NCI-H524 (cell line): ENCODE measurements at places on chromosomes 7 and 10.

DNA sequence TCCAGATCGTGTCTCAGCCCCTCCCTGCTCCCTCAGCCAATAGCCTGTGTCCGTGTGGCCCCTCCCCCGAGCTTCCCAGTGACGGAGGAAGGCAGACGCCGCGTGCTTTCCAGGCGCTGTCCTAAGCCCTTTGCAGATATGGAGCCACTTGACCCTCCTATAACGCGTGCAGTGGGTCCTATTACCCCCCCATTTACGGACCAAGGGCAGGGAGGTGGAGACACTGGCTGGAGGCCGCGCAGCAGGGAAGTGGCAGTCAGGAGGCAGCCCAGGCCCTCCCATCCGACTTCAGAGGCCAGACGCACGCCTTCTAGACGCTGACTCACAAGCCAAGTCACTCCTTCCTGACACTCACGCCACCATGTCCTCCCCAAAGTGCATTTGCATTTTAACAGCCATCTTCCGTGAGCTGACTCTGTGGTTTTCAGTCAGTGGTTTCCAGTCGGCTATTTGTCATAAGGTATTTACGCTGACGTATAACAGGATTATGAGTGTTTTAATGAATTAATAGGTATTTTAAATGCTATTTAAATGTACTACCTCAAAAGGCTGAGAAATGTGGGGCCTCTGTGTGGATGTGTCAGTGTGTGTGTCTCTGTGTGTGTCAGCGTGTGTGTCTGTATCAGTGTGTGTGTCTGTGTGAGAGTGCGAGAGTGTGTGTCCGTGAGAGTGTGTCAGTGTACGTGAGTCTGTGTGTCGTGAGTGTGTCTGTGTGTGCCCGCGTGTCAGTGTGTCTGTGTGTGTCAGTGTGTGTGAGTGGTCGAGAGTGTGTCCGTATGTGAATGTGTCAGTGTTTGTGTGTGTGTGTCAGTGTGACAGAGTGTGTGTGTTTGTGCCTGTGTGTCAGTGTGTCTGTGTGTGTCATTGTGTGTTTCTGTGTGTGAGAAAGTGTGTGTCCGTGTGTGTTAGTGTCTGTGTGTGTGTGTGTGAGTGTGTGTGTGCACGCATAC lies 92.0 kb upstream of the INSIG1 start:
- DNase-seq = no peak

- DNase-seq = no peak
Measured at GRCh38 chr10:77561991-77562390, 75.6 kb downstream of the KCNMA1 start.

DNA sequence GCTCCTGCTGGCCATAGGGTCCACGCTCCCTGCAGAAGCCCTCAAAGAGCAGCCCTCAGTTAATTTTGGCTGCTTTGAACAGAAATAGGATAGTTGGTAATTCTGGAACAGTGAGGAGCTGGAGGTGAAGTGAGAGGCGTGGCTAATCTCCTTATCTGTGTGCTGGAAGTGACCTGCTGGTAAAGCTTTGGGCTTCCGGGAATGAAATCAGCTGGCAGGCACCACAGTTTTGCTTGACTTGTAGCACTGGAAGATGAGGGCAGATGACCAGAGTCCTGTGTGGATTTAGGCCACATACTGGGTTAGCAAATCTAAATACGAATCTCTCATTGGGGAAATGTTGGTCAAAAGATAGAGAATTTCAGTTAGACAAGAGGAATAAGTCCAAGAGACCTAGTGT lies 10.2 kb downstream of the ATP6V0E2 start:
- no peak for DNase-seq

DNA sequence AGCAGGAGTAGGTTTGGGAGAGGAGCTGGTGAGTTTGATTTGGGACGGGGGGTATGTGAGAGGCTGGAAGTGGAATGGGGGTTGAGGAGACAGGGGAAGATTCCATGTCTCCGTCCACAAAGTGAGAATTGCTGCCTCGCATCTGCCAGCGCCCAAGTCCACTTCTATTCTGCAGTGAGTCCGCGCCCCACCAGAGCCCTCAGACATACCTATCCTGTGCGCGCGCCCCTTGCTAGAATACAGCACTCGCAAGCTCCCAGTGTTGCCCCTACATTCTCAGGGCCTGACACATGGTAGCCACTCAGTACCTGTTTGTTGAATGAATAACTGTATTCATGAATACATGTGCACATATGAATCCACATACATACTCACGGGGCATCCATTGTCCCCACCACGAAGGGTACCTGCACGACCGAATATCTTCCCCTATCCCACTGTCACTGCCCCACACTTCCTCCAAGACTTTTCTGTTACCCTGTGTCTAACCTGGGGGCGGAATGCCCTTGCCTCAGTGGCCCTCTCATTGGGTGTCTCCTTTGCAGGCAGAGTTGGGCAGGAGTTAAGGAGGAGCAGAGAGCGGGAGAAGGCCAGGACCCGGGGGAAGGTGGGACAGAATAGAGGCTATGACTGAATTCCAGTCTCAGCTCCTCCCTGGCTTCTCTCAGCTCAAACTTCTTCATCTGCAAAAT lies 19.9 kb downstream of the POLL start:
- DNase-seq = no peak

DNA sequence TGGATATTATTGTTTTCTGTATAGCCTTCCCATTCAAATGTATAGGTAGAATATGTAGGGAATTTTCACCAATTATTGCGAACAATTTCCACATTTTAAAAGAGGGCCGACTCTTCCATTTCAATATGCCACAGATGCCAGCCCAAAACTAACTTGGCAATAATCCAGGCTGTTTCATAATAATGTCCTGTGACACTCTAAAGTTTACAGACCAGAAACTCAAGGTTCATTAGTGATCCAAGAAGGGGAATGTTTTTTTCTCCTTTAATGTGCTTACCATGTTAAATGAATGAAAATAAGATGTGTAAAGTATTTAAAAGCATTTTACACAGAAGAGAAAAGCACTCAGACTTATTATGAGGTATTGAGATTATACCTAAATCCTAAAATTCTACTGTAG lies 63.0 kb upstream of the FAM3C start:
- DNase-seq = no peak

DNA sequence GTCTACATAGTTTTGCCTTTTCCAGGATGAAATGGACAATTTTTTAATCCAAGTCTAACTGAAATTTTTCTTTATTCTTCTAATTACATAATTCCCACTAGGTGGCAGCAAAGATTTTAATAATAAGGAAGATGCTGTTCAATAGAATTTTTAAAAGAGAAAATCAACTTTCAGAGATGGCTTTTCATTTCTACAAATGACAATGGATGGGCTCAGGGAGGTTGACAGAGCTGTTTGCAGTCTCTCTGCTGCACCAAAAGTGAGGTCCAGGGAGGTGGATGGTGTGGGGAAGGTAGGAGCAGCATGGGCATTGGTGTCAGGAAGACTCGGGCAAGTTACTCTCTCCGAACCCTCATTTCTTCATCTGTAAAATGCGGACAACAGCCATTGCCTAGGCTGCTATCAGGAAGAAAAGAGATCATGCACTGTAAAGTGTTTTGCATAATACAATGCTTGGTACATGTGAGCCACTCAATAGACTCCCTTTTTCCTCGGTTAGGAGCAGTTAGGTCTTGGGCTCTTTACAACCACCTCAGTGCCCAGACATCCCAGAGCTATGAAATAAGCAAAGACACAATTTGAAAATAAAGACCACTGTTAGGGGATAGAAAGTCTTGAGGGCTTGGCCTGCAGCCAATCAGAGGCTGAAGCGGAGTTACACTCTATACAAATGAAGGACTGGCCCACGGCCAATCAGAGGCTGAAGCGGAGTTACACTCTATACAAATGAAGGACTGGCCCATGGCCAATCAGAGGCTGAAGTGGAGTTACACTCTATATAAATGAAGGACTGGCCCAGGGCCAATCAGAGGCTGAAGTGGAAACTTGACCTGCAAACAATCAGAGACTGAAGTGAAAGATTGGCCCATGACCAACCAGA lies 107.1 kb downstream of the ABLIM1 start:
- DNase-seq = no peak

- DNase-seq = peak; percentile 15
Measured at GRCh38 chr10:71597821-71598498, 121.6 kb downstream of the C10orf105 start.

- DNase-seq = no peak
Measured at GRCh38 chr7:2494191-2495130, 18.3 kb upstream of the GRIFIN start.

- no peak for DNase-seq
Measured at GRCh38 chr7:74097937-74098614, 14.5 kb downstream of the LIMK1 start.

- DNase-seq = no peak
Measured at GRCh38 chr10:125442856-125443540, 240.0 kb downstream of the TEX36 start.

GRCh38 chr10:62093863-62094291 lies 174.8 kb downstream of the RTKN2 start:
- DNase-seq = no peak

DNA sequence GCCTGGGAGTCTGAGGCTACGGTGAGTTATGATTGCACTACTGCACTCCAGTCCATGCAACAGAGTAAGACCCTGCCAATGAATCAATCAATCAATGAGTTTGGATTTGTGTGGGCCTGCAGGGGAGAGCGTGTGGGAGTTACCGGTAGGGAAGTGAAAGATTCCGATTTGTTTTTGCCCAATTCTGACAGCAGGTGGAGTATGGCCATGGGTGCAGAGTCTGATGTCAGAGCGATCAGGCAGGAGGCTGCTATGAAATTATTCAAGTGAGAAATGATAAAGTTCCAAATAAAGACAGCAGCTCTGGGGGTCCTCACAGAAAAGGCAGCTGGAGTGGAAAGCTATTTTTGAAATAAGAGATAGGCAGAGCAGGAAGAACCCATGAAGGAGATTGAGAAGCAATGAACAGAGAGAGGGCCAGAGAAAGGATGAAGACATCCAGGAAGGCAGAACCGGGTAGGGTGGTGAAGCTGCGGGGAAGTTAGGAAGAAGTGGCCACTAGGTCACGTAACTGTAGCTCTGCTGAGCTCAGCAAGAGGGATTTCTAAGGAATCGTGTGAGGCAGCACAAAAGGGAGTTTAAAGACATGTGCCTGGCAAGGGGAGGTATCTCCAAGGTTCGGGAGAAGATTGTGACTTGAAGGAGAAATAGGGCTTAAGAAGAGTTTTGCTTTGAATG lies 93.7 kb upstream of the NMT2 start:
- DNase-seq = peak; percentile 1

GRCh38 chr10:84765086-84765485 lies 436.7 kb downstream of the CCSER2 start:
- no peak for DNase-seq

- DNase-seq = no peak
Measured at GRCh38 chr7:40983111-40983510, 719.8 kb downstream of the INHBA start.

DNA sequence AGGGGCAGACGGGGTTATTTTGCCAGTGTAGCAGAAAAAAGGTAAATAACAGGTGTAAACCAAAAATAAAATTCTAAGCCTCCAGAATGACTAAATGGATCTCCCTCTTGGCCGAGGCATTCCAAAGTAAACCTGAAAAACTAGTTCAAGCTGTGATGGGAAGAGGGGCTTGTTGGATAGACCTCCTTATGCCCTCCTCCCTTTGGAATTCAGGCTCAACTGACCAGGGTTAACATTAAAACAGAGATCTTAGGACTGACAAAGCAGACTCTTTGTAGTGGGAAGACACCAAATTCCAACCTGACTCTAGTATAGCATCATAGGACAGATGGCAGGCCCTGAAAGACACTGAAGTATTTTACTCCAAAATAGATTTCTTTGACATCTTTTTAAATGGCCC lies 113.8 kb upstream of the ITGB1 start:
- DNase-seq = no peak

DNA sequence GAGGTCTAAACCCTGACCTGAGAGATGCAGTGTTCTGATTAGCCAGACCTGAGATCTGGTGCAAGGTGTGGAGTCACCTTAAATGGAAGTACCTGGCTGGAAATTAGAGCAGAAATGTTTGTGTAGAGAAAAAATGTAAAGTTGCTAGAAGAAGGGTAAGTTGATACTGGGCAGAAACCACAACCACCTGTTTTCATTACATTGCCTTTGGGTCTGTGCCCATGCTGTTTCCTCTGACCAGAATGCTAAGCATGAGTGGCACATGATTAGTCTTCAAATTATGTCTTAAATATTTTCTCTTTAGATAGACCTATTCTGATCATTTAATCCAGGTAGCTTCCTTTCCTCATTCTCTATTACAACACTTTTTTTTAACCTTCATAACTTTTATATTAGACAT lies 69.0 kb downstream of the CASD1 start:
- no peak for DNase-seq

DNA sequence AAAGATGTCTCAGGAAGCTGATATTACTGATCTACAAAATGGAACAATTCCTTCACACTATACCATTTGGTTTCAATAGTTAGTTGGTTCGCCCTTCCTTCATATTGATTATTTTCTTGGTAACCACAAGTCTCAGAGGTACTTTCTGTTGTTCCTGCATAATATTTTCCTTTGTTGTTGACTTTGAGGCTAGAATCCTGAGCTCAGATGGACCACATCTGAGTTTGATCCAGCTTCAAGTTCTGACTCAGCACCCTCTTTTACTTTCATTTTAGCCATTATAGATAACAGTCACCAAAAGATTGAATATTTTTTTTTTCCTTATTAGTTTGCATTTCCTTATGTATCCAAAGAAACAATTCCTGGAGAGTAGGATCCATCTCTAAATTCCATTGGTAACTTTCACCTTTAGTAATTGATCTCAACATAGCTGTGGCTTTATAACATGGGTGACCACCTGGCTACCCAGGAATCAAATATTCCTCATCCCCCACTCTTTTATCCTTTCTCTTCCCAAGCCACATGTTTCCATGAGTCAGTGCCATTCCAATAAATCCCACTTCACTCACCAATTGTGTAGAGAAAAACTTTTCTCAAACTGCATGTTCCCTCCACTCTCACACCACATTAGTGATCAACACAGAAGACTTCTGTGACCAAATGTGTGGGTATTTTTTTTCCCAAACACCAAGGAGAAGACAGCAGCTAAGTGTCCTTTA lies 9.7 kb upstream of the ABCA13 start:
- DNase-seq = no peak

- no peak for DNase-seq
Measured at GRCh38 chr10:99232360-99232999, 3.2 kb downstream of the HPSE2 start.

DNA sequence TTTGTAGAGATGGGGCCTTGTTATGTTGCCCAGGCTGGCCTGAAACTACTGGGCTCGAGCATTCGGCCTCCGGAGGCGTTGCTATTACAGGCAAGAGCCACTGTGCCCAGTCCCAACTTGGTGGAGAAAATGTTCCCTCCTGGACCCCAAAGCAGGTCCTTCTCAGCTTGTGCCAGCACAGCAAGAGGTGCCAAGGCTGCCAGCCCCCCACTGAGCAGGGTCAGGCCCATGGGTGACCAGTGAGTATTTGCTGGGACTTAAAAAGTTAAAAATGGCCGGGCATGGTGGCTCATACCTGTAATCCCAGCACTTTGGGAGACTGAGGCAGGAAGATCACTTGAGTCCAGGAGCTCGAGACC lies 4.6 kb downstream of the MAFK start:
- DNase-seq = no peak

GRCh38 chr7:17771901-17772408 lies 168.3 kb downstream of the SNX13 start:
- no peak for DNase-seq

GRCh38 chr10:86878983-86879713 lies 78.3 kb downstream of the MMRN2 start:
- DNase-seq = no peak

GRCh38 chr10:113600569-113600968 lies 47.7 kb downstream of the HABP2 start:
- no peak for DNase-seq
